Thyroid gland (tissue), 4 donors: ENCODE measurements at places on chromosomes 12 and 14.

- DNase-seq, result no peak
Measured at GRCh38 chr14:39827901-39828655, 395.8 kb upstream of the FBXO33 start.

DNA sequence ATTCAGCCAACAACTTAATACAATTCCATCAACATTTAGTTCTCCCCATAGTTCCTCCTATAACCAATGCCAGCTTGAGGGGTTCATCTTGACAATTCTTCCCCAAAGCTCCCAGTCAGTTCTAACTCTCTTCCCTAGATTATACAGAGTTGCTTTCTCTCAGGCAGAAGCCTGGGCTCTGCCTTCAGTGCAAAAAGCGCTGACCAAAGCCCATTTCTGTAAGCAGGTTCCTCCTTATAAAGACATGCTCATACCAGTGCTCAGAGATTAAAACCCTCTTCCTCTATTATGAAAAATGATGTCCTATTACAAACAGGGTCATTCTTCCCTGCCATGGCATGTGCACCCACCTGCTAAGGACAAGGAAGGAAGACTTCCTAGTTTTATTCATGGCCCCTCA, 16.2 kb downstream of the SPIC start:
- no peak for DNase-seq

DNA sequence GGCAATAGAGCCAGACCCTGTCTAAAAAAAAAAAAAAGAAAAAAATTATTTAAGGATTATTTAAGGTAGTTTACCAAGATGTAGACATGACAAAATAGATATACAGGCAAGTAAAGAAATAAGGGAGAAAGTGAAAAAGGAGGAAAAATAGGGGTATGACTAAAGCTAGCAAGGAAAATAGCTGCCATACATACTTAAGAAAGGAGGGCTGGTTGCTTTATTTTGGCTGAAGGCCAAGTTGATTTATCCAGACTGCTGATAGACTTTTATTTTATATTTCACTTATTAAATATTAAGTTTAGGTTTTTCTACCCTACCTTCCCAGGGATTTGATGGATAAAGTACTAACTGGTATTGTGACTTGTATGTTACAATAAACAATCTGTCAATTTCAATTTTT, 8.3 kb upstream of the AEBP2 start:
- no peak for DNase-seq

DNA sequence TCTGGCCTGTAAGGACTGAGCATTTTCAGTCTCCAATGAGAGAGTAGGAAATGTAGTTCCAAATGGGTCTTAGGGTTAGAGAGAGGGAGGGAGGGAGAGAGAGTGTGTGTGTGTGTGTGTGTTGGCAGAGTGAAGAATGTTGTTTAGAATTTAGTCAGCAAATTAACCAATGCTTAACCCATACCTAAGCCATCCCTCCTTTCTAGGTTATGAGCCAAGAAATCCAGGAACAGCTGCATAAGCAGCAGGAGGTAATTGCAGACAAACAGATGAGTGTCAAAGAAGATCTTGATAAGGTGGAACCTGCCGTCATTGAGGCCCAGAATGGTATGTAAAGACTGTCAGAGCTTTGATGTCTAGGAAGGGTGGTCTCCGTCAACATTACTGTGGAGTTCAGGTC, 56.9 kb downstream of the HSP90AA1 start:
- no peak for DNase-seq

DNA sequence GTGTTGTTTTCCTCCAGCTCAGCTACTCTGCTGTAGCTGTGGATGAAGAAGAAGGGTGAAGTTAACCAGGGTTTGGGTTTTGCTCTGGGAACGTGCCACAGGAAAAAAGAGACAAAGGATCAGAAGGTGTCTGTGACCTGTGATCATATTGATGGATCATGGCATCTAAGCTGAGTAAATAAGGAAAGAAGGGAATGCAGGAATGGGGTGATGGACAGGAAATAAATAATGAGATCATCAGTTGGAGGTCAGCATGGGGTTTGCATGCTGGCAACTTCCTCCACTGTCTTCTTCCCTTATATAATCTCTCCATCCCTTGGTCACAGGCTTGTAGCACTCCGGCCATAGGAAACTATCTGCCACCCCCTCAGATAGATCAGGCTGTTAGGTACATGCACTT, 430.3 kb upstream of the PDE3A start:
- DNase-seq, result no peak

GRCh38 chr12:116808113-116809105, 70.3 kb downstream of the RNFT2 start:
- DNase-seq, result no peak

DNA sequence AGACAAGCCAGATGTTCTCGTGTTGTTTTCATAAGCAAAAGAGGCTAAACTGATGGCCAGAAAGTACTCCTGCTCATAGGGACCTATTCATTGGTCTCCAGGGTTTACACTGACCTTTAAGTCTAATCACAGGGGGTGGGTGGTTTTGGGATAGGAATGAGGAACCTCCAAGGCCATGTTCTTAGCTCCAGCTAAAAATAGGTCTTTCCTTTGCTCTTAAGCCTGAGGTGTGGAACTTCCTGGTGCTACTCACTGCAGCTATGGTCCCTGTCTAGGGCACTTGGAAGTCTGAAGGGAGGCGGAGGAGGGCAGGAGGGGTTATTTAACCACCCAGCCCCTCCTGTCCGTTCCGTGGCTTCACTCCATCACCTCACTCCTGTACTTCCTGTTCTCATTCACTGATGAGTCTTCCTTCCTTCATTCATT, 18.6 kb downstream of the GPRC5A start:
- DNase-seq, result no peak

DNA sequence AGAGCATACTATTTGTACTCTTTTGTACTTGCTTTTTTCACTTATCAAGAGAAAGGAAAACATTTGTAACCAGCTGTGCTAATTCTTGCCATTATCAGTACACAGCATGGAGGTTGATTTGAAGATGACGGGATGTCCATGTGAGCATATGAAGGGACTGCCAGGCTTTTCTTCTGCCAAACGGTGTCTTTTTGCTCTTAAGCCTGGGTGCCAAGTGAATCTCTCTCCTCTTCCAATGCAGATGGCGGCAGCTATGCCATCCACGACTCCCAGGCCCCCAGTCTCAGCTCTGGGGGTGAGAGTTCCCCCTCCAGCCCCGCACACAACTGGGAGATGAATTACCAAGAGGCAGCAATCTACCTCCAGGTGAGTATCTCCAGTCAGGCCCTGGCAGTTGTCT, 38.9 kb downstream of the TPCN1 start:
- DNase-seq, result no peak

GRCh38 chr14:76884853-76885276, 58.7 kb downstream of the LRRC74A start:
- peak; percentile 19 for DNase-seq

- DNase-seq, result no peak
Measured at GRCh38 chr12:116133149-116133548, 144.3 kb downstream of the MED13L start.

DNA sequence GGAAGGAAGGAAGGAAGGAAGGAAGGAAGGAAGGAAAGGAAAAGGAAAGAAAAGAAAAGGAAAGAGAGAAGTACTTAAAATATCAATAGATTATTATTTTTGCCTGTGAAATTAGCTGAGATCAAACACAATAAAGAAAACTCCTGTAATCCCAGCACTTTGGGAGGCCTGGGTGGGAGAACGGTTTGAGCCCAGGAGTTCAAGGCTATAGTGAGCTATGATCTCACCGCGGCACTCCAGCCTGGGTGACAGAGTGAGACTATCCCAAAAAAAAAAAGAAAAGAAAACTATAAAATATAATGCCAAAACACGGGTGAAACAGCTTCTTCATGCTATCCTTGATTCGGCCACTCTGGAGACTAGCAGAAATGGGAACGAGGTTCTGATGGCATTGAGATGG, 26.2 kb upstream of the CKAP4 start:
- no peak for DNase-seq

GRCh38 chr14:104244221-104245011, 106.0 kb downstream of the KIF26A start:
- DNase-seq, result no peak

GRCh38 chr12:124852911-124853427, 10.7 kb downstream of the SCARB1 start:
- DNase-seq, result no peak

DNA sequence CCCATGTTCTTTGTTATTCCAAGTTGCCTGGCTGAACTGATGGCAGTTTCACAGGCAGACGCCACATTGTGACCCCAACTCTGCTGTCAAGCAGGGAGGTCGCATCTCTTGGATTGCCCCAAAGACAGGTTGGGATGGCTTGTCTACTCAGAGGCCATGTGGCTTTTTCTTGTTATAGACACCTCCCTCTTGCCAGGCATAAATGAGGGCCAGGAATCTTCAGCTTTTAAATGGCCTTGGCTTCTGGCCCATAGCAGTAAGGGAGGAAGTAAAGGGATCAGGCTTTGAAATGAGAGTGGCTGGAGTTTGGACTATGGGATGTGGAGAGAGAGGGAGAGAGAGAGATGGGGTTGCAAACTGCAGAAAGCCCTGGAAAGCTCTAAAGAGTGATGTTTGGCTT, 215.0 kb downstream of the TBX5 start:
- no peak for DNase-seq

- DNase-seq, result no peak
Measured at GRCh38 chr12:120061575-120062214, 54.9 kb downstream of the RAB35 start.

DNA sequence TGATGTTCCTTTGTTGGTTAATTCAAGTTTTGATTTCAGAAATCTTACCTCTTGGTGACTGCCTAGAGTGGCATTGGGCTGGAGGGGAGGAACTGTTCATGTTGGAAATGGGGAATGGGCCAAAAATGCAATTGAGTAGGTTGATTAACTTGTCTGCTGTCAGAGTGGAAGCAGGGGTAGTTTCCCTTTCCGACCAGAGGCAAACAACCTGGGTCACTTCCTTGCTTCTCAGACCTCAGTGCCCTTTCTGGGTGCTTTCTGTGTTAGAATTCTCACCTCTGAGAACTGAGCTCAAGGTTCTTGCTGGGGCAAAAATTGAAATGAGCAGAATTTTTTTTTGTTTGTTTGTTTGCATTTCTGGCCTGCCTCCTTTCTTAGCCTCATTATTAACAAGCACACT, 2.3 kb upstream of the M6PR start:
- DNase-seq, result no peak

DNA sequence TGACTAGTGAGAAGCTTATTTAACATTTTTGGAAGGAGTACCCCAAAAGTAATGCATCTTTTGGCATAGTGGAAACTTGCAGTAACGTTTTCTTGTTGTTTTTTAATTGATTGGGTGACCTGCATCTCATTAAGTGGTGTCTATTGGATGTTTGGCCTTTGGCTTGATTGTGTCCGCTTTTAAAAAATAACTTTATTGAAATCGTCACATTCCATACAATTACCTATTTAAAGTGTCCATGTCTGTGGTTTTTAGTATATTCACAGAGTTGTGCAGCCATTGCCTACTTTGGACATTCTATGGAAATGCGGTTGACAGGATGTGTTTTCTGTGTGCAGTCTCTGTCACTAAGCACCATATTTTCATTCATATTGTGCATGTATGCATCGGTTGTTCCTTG, 46.3 kb downstream of the TRAF3 start:
- DNase-seq, result no peak

DNA sequence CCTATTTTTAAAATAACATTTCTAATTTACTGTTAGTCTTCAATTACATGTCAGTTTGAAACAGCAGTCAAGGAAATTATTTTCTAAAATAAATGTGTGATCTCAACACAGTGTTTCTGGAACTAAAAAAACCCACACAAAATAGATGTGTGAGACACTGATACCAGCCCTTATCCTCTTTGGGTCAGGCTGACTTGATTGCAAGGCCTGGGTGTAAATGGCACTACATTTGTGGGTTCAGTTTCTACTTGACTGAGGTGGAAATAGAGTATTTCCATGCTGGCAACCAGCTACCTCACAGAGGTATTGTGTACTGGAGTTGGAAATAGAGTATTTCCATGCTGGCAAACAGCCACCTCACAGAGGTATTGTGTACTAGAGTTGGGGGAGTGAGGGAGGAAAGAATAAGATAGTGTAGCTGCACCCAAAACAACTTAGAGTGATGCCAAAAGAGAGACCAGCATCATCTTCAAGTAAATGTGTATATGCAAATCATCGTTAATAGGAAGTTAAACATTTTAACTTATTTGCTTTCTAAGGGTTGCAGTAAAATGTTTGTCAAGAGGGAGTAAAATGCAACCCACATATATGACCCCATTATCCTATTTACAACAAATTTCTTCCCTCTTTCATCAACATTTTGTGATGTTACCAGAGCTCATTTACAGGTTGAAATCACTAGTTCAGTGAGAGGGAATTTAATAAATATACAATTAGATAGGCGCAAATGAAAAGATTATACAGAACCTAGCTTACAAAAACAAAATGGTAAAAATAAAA, 10.7 kb upstream of the LYZ start:
- DNase-seq, result no peak

DNA sequence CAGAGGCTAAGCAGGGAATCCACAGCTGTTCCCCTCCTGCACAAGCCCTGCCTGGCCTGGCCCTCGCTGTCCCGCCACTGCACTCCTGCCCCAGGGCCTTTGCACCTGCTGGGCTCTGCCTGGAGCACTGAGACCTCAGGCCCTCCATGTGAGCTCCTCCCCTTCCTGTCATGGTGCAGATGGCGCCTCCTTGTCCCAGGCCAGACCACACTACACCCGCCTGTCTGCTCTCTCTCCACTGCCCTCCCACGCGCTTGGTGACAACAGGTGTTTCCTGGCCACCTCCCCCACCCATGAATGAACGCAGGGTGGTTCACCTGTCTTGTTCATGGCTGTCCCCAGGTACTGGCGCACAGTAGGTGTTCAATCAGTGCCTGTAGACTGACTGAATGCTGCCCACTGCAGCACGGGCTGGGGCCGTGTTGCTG, 82.9 kb downstream of the NCOR2 start:
- DNase-seq, result no peak

- peak; percentile 78 for DNase-seq
Measured at GRCh38 chr14:69151458-69152180, 1.3 kb downstream of the DCAF5 start.

DNA sequence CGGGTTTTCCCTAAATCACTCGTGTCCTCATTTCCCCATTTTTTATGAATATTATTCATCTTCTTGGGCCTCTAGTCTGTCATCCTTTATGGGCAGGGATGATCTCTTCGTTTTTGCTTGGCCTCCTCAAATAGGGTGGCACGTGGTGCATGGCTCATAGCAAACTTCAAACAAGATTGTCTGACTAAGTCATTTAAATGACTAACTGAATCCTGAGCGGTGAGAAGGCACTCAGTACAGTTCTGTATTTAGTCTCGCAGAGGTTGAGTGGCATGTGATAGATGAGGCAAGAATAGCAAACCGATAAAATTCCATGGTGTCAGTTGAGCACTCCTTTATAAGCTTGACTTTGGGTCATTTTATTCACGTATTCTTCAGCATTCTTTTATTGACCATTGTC, 5.7 kb upstream of the JDP2 start:
- DNase-seq, result no peak

- DNase-seq, result no peak
Measured at GRCh38 chr12:101957252-101957959, 80.0 kb downstream of the DRAM1 start.

GRCh38 chr14:42378274-42378673, 771.6 kb downstream of the LRFN5 start:
- no peak for DNase-seq

DNA sequence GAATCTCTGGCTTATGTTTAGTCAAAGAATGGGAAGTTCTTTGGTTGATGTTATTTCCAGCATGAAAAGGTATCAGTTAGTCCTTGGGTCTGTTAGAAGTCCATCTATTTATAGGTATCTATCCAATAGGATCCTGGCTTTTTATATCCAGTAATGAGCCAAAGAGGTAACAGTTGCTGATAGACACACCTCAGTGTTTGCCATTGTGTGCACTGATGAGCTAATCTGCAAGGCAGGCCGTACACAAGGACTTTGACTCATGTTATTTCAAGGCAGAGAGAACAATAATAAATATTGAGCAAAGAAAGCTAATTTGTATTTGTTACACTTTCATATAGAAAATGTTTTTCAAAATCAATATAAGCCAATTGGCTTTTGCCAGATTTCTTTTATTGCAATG, 56.4 kb downstream of the GLT1D1 start:
- DNase-seq, result no peak
